ENCODE measurements at places on chromosomes 11 and 22.

DNA sequence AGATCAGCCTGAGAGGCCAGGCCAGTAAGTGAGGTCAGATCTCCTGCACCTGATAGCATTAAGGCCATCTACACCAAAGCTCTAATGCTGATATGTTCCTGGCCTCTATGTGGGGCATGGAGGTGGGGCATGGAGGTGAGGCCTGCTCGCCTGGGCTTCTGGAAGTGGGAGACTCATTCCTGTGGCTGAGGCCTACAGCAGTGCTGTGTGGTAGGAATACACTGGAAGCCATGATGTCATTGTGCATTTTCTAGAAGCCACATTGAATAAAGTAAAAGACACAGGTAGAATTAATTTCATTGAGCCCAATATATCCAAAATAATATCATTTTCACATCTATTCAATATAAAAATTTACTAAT, 2.7 kb downstream of the PNPLA3 start:
- DNase-seq = no peak

- peak; percentile 40 for DNase-seq
Measured at GRCh38 chr22:47168900-47169800, 406.7 kb downstream of the TBC1D22A start.

DNA sequence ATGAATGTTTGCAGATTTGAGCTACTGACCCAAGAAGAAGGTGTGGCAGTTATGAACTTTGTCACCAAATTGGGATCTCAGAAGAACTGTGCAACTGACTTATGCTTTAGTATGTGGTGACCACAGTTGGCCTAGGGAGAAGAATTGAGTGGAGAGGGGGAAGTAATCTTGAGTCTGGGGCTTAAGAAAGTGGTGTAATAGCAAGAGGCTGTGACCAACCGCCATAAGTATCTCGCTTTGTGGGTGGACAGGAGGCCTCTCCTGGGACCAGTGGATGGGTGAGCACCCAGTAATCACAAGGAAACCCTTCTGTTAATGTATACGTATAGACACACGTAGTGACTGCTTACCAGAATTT, 12.7 kb upstream of the IL10RA start:
- no peak for DNase-seq

GRCh38 chr22:37154925-37155712, 5.4 kb upstream of the IL2RB start:
- DNase-seq = peak; percentile 32

GRCh38 chr11:57368106-57368844, 12.7 kb downstream of the PRG3 start:
- no peak for DNase-seq

- peak; percentile 21 for DNase-seq
Measured at GRCh38 chr11:70538641-70539359, 140.5 kb downstream of the CTTN start.

DNA sequence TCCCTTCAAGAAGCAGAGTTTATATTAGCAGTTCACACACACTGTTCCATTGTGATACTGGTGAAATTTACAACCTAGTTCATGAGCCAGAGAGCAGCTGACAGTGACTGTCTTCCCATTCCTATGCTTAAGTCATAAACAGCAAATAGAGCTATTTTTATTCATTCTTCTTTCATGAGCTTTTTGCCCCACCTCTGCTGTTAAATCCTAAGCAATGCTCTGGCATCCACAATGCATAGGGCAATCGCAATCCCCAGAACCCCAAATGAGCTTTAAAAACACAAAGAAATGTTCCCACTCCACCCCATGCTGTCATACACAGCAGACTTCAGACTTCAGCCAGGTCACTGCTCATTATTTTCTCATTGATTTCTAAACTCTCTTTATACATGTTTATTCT, 307.5 kb downstream of the ETS1 start:
- DNase-seq = no peak

- no peak for DNase-seq
Measured at GRCh38 chr11:109033627-109034338, 368.9 kb downstream of the DDX10 start.

- no peak for DNase-seq
Measured at GRCh38 chr11:92342886-92343285, 118.3 kb downstream of the FAT3 start.

DNA sequence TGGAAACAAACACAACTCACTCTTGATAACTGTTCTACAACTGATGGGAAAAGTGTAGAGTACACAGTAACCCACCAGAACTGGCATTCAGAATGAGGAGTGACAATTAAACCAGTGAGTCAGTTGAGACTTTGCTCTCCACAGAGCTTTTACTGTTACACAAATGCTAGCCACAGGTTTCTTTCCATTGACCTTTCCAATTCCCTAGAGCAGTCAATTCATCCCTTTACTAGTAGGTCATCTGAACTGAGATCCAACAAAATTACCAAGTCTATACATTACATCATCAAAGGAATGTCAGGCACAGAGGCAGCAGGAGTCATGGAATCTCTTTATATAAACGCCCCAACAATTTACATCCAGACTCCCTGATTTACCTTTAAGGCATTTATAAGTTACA, 65.9 kb downstream of the PHF21A start:
- no peak for DNase-seq

- no peak for DNase-seq
Measured at GRCh38 chr22:28773461-28773867, 969 bp downstream of the CCDC117 start.

GRCh38 chr11:48095779-48096470, 115.6 kb downstream of the PTPRJ start:
- DNase-seq = peak; percentile 62

DNA sequence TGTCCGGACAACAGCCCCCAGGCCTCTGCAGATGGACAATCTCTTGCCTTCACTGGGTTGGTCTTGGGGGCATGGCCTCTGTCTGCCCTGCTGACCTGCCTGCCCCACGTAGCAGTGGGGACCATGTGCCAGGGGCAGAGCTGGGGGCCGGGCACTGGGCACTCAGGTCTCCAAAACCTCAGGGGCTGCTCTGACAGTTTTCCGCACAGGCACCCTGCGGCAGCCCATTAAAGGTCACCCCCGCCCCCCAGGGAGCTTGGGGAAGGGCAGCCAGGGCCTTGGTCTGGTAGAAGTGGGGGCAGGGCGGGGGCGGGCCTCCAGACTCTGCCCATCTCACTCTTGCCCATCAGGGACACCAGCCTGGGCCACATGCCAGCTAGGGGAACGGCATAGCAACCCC, 49.9 kb downstream of the WNT7B start:
- DNase-seq = no peak

- DNase-seq = no peak
Measured at GRCh38 chr11:2728663-2729332, 29.0 kb upstream of the KCNQ1OT1 start.

DNA sequence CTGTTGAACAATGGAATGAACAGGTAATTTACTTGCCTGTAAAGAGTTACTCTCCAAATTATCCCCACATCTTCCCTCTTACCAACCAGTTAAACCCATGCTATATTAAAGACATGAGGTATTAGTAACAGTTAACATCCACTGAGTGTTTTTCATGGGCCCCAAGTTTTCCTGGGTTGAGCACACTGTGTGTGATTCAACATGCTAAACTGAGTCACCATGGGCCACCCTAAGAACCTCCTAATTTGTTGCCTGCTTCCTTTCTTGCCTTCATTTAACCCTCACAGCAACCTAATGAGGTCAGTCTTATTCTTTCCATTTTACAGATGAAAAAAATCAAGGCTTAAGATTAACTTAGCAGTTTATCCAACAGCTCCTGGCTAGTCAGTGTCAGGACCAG, 51.0 kb downstream of the GALNT18 start:
- no peak for DNase-seq

DNA sequence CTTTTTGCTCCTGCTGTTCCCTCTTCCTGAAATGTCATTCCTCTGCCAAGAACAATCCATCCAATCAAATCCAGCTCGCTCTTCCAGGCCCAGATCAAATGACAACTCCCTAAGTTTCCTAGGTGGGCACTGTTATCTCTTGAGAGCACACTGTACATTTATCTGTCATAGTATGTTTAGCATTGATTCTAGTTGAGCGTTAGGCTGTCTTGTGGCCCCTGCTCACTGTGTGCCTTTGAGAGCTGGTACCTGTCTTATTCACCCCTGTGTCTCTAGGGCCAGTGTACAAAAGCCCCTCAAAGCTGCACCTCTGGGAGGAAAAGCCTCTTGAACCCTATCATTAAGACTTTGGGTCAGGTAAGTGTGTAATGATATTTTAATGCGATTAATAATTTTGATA, 7.1 kb upstream of the LMO2 start:
- DNase-seq = no peak

DNA sequence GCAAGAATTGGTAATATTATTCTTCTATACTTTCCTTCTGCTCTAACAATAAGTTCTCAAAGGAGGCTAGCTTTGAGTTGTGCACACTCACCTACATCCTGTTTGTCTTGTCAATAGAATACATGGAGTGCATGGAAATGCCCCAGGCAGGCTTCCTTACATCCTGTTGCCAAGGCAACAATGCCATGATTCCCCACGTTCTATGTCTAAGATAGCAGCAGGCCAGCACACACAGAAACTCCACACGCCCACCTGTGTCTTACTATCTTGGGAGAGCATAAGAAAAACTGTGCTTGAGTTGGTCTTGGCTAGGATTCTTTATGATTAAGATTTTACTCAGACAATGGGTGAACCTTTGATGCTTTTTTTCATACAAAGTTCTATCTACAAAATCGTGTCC, 379.2 kb downstream of the AASDHPPT start:
- DNase-seq = no peak

DNA sequence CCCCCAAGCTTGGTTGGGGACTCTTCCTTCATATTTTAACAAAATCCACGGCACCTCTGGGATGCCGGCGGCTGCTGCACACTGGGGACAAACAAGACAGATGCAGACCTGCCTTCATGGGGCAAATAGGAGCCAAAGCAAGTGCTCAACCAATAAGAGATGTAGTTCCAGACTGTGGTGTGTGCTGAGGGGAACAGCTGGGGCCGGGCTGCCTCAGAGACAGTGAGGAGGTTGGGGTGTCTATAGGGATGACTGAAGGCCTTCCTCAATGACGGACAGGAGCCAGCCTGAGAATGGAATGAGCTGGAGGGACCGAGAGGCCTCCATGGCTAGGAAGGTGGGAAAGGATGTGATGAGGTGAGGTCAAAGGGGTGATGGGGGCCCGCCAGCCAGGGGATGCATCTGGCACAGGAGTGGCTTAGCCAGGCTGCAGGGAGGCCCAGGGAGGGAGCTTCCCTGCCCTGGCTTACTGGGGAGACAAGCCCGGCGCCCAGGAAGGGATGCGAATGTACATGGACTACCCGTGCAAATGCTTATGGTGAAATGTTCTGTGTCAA, 10.3 kb upstream of the CTSD start:
- no peak for DNase-seq

DNA sequence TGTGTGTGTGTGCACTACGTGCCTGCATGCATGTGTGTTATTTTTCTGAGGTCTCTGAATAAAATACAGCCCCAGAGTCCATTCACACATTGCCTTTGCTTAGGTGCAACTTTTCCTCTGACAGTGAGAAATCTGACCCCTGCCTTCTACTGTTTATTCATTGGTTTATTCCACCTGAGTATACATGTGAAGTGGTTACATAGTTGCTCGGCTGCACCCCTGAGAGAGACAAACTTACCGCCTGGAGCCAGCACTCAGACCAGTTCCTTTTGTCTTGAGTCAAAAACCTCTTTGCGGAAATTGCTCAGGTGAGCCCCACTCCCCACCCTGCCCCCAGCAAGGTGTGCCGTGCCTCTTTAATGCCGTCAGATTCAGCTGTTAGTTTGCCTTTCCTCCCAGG, 363.6 kb downstream of the BRD1 start:
- DNase-seq = no peak

- no peak for DNase-seq
Measured at GRCh38 chr11:31809857-31810778, 1.0 kb downstream of the PAX6 start.

GRCh38 chr11:17839450-17839849, 104.9 kb downstream of the KCNC1 start:
- no peak for DNase-seq
